Calu3 (cell line): ENCODE measurements at places on chromosomes 1 and 21. TPM values are rescaled to one million over a fixed set of nuclear protein-coding genes. Genes with fewer than 3 reads are reported as not detected.

DNA sequence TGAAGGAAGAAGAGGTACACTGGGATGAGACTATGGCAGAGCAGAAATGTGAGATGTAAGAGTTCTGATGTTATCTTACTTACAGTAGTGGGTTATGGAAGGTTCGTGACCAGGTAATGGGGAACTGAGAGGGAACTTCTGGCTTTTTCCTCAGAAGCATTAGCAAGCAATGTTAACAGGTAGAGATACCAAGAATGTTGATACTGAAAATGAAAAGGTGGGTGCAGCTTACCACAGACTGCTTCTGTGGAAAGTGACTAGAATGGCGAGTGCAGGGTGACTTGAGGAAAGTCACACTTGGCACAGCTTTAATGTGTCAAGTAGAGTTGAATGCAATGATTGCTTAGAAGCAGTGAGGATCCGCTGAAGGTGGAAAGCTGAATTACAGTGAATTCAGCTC, 70.8 kb downstream of the PLA2G4A start:
- H3K4me3 ChIP-seq, result no peak overlapping the region
- no peak overlapping the region for H3K27ac ChIP-seq
- DNase-seq, result no peak
- H3K4me1 ChIP-seq, result peaks cover 5% of the 10 kb centered on the region
- no peaks in the 10 kb centered on the region for H3K36me3 ChIP-seq
- H3K27me3 ChIP-seq, result no peaks in the 10 kb centered on the region

- no peak for DNase-seq
- no peak overlapping the region for H3K4me3 ChIP-seq
- no peak overlapping the region for H3K27ac ChIP-seq
- H3K27me3 ChIP-seq, result no peaks in the 10 kb centered on the region
- peaks cover 18% of the 10 kb centered on the region for H3K36me3 ChIP-seq
Measured at GRCh38 chr1:167776151-167776550, 54.4 kb downstream of the MPZL1 start.

- no peak overlapping the region for H3K4me3 ChIP-seq
- DNase-seq, result no peak
- no peak overlapping the region for H3K27ac ChIP-seq
- no peaks in the 10 kb centered on the region for H3K4me1 ChIP-seq
- no peaks in the 10 kb centered on the region for H3K27me3 ChIP-seq
Measured at GRCh38 chr1:99180915-99181314, 83.4 kb upstream of the PLPPR4 start.

- peak; percentile 43 for DNase-seq
- no peak overlapping the region for H3K4me3 ChIP-seq
- no peaks in the 10 kb centered on the region for H3K36me3 ChIP-seq
- H3K4me1 ChIP-seq, result no peaks in the 10 kb centered on the region
- no peaks in the 10 kb centered on the region for H3K27me3 ChIP-seq
Measured at GRCh38 chr1:177351361-177352108, 180.8 kb downstream of the BRINP2 start.

GRCh38 chr1:23273450-23274133, 56.3 kb upstream of the HTR1D start:
- peaks cover 6% of the 10 kb centered on the region for H3K36me3 ChIP-seq
- H3K4me3 ChIP-seq, result no peak overlapping the region
- H3K27me3 ChIP-seq, result no peaks in the 10 kb centered on the region

DNA sequence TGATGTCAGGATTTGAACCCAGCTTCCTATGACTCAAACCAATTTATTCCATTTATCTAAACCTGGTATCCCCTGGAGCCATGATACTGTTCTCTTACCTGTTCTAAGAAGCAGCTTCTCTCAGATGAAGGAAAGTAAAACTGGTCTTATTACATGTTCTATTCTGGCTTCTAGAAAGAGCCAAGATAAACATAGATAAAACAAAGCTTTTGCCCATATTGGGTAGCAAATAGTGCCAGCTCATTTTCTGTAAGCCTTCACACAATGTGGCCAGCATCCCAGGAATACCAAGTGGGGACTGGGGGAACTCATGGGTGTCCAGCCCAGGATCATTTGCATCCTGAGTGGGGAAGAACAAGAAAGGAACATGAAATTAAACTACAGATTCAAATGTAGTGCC, 53.5 kb upstream of the EPHA8 start:
- no peak overlapping the region for H3K4me3 ChIP-seq
- no peaks in the 10 kb centered on the region for H3K27me3 ChIP-seq
- peaks cover 8% of the 10 kb centered on the region for H3K36me3 ChIP-seq
- no peak for DNase-seq

IL12RB2 gene
- not detected in 2 replicates for total RNA-seq
